Right renal pelvis (tissue), 4 donors: ENCODE measurements at places on chromosomes 1 and 21. TPM values are rescaled to one million over a fixed set of nuclear protein-coding genes. Genes with fewer than 3 reads are reported as not detected.

NOC2L gene
- polyA plus RNA-seq, result 56.4 TPM

MAP3K6 gene
- polyA plus RNA-seq, result 9.9 TPM

GSTM5 gene
- 42.9 TPM for polyA plus RNA-seq

ROR1 gene
- 31.0 TPM for polyA plus RNA-seq

- DNase-seq, result no peak
Measured at GRCh38 chr21:16492892-16493291, 763.1 kb downstream of the USP25 start.

DNA sequence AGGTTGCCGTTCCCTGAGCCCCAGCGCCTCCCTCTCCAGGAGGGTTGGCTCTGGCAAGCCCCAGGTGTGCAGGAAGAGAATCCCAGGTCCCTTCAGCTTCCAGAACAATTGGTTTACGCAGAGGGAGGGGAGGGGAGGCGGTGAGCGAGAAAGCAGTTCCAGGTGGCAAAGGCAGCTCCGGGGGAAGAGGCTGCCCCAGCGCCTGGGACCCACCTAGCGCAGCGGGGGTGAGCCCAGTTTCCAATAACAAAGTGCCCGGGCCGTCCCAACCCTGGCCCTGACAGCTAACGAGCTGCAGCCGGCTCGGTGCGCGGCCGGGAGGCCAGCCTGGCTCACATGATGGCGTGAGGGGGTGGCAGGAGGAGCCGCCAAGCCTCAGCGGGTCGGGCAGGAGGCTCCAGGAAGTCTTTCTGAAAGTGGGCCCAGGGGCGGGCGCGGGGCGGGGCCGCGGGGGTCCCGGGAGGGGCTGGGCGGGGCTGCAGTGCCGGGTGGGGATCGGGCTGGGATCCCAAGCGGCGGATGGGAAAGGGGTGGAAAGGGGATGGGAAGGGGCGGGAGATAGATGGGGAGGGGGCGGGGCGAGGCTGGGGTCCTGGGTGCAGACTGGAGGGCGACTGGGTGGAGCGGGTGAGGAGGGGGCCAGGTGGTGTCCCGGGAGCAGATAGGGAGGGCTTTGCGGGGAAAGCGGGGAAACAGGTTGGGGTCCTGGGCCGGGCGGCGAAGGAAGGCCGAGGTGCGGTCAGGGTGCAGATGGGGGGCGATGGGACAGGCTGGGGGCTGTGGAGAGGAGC, 22.8 kb downstream of the DHRS3 start:
- DNase-seq, result no peak

SHE gene
- 10.7 TPM for polyA plus RNA-seq

DNA sequence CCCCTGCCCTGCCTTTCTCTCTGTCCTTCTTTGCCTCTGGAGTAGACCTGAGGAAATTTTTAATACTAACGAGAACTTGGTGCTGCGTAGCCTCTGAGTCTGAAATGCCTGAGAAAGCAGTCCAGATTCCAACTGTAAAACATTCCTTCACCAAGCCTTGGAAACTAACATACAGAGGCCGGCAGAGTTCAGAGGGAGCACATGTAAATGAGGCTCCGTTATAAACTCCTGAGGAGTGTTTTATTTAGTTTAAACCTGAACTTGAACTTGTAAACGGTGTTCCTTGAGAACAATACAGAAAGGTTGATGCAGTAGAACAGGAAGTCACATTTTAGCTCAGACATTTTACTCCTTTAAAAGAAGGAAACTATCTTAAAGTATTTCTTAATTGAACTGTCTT, 280.7 kb downstream of the TM2D1 start:
- no peak for DNase-seq

- no peak for DNase-seq
Measured at GRCh38 chr1:24108334-24109165, 3.4 kb downstream of the MYOM3 start.

MROH9 gene
- polyA plus RNA-seq, result not detected

DNA sequence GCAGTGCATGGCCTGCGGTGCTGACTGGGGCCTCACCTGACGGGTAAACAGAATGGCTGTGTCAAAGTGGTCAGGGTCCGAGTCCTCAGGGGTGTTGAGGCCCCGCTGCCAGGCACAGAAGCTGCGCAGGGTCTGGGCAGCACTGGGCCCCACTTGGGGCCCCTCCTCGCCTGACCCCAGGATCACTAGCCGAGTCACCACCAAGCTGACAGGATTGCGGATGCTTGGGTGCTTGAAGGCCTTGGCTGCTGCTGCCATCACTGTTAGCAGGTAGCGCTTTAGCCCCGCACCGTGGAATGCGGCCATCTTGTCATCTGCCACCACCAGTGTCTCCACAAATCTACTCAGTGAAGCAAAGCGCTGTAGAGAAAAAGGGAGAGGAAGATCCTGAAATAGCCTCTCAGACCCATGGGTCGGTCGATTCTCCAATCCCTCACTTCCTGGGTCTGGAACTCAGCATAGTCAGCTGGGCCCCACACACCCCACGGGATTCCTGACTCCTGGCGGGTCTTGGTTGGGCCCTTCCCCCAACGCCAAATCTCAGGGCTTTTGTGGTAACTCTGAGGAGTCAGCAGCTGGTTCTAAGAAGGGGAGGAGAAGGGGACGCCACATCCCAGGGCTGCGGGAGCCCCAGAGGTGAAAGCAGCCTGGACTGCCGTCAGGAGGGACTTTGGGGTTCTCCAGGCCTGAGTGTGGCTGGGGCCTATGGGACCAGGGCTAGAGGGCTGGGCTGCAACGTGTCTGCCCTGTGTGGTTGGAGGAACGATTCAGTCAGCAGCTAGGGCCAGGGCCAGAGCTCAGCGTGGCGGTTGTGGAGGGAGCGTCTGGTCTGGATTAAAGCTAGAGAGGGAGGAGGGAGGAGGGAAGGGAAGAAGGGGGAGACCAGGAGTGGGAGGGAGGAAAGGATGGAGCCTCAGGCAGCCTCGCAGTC, 2.1 kb downstream of the ADAMTS4 start:
- no peak for DNase-seq

C1orf185 gene
- not detected for polyA plus RNA-seq

DNA sequence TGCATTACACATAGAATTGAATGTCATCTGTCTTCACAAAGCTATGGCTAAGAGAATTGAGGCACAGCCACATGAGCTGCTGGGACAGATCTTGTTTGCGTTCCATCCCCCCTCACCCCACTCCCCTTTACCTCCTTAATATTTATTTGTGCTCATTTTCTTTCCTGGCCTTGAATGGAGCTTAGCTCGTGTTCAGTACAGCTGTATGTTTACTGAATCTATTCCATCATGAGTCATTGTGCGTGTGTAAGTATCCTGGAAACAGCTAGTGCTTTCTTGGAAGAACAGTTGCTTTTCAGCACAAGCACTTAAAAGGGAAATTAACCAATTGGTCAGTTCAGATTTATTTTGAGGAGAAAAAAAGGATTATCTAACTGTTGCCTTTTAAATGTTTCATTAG, 14.7 kb downstream of the PROX1 start:
- no peak for DNase-seq

S100A12 gene
- polyA plus RNA-seq, result 1.3 TPM

GRCh38 chr1:18922319-18922726, 20.0 kb upstream of the ALDH4A1 start:
- DNase-seq, result no peak

IFNLR1 gene
- 4.9 TPM for polyA plus RNA-seq
